HuH-7 (cell line): ENCODE measurements at places on chromosomes 2 and 18.

DNA sequence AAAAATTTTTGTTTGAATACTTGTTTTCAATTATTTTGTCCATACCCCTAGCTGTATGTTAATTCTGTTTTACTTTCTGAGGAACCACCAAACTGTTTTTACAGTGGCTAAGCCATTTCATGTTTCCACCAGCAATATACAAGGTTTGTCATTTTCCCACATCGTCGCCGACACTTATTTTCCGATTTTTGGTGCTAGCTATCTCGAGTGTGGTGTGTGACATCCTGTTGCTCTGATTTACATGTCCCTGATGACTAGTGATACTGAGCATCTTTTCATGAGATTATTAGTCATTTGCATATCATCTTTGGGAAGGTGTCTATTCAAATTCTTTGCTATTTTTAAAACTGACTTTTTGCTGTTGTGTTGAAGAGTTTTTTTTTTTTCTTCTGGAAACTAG lies 7.2 kb upstream of the GPC1 start:
- DNase-seq = no peak

DNA sequence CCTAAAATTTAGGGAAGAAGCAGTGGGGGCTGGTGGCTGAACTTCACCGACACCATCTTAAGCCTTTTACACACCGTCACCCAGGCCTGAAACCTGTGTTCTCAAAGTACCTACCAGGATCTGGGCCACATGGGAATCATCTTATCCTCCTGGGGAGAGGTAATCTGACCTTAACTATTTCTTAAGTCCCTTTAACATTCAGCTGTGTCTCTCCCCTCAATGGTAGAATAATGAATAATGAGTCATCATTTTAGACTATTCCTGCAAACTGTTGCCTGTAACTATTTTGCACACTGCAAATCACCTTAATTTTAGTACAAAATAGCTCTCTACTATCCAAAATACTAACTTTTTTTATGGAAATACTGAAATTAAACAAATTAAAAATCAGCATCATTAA lies 149.4 kb upstream of the KLF7 start:
- DNase-seq = no peak

DNA sequence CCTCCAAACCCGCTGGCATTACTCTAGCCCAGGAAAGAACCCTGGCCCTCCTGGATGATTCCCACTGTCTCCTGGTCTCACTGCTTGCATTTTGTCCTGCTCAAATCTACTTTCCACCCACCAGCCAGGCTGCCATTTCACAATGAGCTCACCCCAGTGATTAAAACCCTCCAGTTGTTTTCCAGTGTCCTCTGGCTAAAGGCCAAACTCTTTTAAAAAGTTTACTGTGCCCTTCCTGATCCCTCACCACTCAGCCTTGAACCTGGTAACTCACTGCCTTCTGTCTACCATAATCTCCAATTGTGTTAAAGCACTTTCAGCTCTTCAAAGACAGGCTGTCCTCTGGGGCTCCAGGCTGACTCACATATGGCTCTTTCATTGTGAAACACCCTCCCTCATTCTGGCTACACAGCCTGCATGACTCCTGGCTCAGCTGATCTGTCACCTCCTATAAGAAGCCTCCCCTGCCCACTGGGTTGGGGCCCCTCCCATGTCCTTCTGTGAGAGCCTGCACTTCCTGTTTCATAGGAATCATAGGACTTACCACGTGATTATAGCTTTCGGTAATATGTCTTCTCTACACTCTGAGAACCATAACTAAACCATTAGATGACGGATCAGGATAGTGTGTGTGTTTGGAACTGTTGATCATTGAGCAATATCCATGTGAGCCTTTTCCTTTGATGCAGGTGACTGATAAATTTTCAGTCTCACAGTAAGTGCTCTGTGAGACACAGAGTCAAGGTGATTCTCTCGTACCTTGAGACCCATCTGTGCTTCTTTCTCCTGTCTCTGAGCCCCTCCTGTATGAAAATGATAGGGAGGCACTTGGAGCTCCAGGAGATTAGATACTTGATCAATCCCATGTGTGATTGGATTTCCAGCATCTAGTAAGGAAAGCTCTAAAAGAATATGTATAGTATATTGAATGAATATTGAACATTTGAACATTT lies 590.8 kb upstream of the ID2 start:
- DNase-seq = peak; percentile 59

DNA sequence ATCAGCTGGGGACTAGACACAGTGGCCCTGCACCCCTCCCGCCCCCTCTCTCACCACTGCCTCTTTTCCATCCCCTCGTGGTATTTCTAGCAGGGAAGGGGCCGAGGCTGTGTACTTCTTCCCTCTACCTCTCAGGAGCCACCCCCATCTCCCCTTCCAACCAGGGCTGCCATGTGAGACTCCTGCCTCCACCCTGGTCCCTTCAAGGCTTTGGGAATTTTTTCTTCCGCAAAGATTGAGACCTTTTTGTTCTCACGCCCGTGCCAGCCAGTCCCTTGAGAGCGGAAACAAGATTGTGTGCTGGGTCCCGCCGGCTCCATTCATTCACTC lies 39.1 kb downstream of the LPIN1 start:
- DNase-seq = no peak

GRCh38 chr2:138474100-138474825 lies 27.3 kb upstream of the SPOPL start:
- DNase-seq = no peak

- DNase-seq = no peak
These were observed 73.6 kb upstream of the RTN4 start for GRCh38 chr2:55123851-55124269.

GRCh38 chr2:225233234-225233633 lies 166.3 kb upstream of the NYAP2 start:
- no peak for DNase-seq

- DNase-seq = no peak
These were observed 980 bp upstream of the PDE6D start for GRCh38 chr2:231781798-231782726.

- DNase-seq = peak; percentile 65
These were observed 12.8 kb upstream of the IHH start for GRCh38 chr2:219073413-219074129.

DNA sequence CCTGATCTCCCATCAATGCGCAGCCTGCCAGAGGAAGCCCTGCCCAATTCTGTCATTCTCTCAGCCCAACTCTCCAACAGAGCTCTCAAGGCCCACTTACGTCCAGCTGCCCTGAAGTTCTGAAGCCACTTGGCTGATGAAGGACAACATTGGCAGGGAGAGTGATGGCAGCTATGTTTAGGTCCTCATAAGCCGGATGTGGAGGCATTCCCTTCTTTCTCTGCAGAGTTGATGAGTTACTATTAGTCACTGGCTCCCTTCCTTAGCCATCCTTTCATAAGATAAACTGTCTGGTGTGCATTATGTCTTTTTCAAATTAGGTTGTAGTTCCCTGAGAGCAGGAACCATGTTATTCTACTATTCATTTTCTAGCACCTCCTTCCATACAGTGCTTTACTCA lies 22.5 kb upstream of the TACR1 start:
- DNase-seq = no peak

DNA sequence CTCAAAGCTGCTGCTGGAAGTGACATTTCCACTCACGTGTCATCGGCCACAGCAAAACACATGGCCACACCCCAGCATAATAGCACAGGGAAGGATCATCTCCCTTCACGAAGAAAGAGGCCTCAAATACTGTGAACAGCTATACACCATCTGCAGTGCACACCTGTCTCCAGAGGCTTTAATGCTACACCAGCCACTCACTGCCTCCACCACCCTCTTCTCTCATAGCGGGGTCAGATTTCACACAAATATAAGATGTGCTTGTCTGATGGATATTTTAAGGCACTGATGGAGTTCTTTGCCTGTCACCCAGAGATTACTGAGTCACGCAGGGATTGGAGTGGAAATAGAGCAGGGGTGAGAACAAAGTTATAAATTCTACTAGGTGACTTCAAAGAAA lies 374.0 kb downstream of the ZNF516 start:
- DNase-seq = no peak

- DNase-seq = no peak
These were observed 42.0 kb downstream of the MYO7B start for GRCh38 chr2:127577503-127577902.

- DNase-seq = no peak
These were observed 74.0 kb upstream of the DSG1 start for GRCh38 chr18:31243740-31244512.

DNA sequence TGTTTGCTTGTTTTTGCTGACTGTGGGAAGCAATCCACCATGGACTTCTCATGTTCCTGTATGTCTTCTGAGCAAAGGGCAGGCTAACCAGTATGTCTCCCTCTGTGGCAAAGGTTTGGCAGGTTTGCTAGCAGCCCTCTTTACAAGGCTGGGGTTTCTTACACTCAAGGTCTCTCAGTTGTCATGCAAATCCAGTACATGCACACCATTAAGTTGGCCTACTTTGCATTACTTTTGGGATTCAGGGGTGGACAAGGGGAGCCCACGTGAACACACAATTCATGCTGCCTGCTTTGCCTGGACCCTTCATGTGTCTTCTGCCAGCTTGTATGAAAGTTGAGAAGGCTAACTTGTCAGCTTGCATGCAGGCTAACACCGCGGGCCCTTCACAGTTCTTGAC lies 134.9 kb downstream of the LRRTM4 start:
- DNase-seq = no peak

DNA sequence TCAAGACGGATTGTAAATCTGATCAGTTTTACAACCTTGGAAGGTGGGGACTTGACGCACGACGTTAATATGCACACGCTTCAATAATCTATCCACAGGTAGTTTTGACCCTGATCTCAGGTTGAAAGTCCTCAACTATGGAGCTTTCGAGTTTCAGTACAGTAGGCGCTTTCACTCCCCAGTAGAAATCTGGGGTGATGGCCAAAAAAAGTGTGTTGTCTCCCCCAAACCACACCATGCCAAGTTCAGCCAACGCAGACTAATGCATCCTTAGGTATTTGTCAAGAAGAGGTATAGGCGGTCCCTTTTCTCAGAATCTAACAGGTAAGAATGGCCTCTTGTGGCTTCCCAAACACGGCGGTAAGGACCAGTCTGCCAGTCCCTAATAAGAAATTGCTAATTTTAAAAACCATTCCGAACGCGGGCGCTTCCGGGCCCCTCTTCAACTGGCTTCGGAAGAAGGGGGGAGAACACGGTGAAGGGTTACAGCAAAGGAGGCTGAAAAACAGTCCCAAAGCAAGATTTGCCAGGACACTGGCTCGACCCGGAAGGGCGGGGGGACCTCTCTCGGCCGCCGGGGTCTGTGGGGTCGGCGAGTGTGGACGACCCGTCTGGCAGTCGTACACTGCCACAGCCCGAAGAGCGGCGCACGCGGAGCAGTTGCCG lies 659 bp downstream of the FAM210A start:
- no peak for DNase-seq

DNA sequence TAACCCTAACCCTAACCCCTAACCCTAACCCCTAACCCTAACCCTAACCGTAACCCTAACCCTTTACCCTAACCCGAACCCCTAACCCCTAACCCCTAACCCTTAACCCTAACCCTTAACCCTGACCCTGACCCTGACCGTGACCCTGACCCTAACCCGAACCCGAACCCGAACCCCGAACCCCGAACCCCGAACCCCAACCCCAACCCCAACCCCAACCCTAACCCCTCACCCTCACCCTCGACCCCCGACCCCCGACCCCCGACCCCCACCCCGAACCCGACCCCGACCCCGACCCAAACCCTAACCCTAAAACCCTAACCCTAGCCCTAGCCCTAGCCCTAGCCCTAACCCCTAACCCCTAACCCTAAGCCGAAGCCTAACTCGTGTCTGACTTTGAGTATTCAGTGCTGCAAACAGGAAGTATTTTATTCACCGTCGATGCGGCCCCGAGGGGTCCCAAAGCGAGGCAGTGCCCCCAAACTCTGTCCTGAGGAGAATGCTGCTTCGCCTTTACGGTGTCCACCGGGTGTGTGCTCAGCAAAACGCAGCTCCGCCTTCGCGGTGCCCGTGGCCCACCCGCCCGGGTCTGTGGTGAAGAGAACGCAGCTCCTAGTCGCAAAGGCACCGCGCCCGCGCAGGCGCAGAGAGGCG lies 36.0 kb downstream of the FAM110C start:
- DNase-seq = no peak

DNA sequence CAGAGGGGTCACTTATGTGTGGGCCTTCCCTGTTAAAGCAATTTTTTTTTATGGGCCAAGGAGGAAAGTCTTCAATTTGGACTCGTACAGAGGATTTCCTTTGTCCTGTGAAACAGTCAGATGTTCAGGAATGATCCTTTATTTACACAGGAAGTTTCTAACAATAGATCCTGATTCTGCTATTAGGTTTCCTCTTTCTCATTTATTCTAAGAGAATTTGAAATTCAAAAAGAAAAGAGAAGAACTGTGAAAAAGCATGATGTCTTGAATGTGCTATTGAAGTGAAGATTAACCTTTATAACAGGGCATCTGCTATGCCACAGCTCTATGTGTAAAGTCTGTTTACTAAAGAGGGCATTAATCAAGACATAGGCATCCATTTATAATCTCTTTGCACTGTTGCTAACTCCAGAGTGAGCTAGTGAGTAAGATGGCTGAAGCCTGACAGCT lies 105.3 kb upstream of the FAM98A start:
- no peak for DNase-seq

GRCh38 chr2:18067588-18068384 lies 189.3 kb downstream of the KCNS3 start:
- DNase-seq = no peak

DNA sequence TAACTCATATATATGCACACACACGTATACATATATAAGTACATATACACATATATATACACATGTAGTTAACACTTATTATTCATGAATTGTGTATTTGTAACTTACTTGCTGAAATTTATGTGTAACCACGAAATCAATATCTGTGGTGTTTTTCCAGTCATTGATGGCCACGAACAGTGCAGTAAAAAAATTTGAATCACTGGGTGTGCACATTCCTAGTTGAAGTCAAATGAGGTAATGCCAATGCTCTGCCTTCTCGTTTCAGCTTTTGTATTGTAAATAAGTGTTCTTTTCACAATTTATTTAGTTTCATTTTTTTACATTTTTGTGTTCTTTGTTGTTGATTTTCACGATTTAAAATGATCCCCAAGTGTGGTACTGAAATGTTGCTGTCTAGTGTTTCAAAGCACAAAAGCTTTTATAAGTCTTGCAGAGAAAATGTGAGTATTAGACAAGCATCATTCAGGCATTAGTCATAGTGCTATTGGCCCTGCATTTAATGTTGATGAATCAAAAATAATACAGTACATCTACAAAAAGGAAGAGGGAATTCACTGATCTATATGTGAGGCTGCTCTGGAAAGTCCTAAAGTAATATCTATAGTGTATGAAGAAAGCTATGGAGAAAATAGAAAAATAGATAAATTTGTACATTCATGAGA lies 419.0 kb downstream of the DSC3 start:
- no peak for DNase-seq

GRCh38 chr2:45053966-45054365 lies 44.7 kb upstream of the SIX2 start:
- DNase-seq = no peak

DNA sequence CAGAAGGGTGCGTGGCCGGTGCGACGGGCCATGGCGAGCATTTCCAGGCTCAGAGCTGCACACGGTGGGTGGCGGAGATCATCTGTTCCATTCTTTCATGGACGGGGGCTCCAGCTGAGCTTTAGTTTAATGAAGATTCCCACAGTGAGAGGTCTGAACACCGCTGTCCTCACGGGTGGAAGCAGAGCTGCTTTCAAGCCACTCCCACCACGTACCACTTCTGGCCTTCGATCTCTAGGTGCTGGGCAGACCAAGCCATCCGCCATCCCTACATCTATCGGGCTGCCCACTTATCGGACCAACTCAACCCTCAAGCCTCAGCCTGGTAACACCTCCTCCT lies 18.5 kb downstream of the GPR35 start:
- DNase-seq = no peak
